ENCODE measurements at places on chromosomes 5 and 9.

DNA sequence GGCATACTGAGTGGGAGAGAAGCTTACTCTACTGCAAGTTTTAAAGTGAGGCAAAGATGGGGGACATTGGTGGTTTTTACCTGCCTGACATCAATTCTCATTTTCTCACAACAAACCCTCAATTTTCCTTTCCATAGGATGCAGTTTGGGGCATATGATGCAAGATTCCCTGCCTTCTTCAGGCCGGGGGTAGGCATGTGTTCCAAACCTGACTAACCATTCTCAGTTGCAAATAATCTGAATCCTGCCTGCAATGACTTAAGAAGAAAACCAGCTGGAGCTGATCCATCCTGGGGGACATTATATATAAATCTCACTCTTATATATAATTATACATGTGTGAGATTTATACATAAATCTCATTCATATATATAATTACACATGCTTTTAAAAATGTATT lies 223.6 kb upstream of the EFNA5 start:
- no peak for DNase-seq

- no peak for DNase-seq
Observed at GRCh38 chr5:166178411-166179080, 2112.9 kb upstream of the WWC1 start.

- no peak for DNase-seq
Observed at GRCh38 chr9:70581214-70581954, 166.9 kb upstream of the KLF9 start.

DNA sequence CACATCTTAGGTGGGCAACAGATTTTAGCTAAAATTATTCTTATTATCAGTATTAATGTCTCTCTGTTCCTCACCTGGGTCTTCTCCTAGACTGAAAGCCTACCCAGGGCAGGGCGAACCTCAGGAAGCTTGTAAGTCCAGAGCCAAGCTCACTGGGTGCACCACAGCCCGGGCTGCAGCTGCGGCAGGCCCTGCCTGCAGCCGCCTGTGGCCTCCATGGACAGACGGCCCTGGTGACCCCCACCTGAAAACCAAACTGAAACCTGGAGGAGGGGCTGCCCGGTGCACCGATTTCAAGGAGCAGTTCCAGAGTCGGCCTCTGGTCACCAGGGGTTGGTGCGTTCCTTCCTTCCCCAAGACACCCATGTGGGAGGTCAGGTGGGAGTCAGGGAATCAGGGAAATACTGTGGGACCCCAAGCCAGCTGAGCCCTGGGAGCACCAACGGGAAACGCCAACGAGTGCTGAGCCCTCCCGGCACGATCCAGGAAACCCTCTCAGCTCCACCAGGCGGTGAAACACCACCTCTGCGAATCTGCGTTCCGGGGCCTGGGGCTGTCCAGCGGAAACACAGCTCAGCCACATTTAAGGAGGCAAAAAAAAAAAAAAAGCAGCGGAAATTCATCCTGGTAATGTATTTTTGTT lies 68.6 kb upstream of the PPP1R26 start:
- no peak for DNase-seq

- DNase-seq = no peak
Observed at GRCh38 chr5:129830288-129830687, 74.0 kb upstream of the CHSY3 start.

GRCh38 chr9:137494104-137494544 lies 35.0 kb upstream of the NSMF start:
- DNase-seq = no peak

DNA sequence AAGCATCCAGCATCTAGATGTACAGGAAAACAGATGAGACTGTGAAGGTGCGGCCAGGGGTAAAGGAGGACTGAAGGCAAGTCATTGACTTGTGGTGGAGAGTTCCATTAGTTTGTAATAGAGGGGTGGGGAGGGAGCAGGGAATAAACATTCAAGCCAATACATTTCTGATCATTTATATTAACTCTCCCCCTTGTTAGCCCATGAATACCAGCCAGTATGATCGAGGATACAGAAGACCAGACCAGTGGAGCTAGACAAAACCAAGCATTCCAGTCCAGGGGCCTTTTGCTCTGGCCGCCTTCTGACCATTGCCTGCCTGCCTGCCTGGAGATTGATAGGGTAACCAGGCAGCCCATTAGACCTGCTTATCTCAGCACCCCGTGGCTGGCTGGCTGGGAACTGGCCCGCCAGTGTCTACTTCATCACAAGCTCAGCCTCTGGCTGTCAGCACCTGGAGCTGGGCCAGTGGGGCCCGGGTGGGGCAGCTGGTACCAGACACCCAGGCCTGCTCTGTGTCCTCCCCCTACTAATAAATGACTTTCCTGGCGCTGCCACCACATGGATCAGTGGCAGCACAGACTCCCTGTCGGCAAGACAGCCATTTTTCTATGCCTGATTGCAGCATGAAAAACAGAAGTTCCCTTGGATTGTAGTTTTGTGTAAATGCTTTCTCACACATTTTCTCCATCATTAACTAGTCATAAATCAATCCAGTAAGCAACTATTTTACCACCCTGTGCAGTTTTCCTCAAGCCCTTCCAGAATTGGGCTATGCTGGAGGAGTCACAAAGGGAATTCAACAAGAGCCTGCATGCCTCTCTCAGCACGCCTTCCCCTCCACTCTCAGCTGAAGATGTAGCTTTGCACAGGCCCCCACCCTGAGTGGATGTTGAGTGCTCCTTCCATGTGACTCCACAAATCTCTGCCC lies 181.3 kb downstream of the SNCAIP start:
- no peak for DNase-seq

- DNase-seq = peak; percentile 33
Observed at GRCh38 chr9:136629879-136630661, 32.6 kb upstream of the EGFL7 start.

DNA sequence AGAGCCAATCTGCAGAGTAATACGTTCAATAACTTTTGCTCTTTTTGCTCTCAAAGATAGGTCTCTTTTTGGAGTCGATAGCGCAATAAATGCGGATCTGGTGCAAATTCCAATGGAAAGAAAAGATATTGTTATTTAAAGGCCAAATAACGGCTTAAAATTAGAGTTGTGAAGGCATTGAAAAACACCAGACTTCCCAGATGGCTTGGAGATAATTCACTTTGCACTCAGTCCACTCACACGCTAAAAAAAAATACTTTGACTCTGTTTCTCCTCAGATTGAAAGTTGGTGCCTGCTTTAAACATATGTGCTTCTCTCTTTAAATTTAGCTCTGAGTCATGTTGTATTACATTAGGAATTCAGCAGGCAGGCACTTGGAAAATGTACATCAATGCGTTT lies 19.5 kb upstream of the MED27 start:
- no peak for DNase-seq

DNA sequence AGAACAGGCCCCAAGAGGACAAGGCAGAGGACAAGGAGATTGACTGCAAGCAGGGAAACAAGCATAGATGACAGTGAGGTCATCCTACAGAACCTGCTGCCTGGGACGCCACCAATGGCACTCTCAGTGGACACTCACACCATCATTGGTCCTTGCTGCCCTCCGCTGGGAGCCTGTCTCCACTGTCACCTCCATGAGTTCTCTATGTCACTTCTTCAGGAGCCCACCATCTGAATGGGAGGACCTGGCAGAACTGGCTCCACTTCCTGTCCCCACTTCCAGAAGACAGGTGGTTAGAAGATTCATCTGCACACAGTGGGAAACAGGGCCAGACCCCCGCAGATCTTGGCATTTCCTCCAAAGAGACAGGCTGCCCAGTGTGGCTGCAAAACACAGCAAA lies 188.9 kb downstream of the HSD17B3 start:
- DNase-seq = no peak

DNA sequence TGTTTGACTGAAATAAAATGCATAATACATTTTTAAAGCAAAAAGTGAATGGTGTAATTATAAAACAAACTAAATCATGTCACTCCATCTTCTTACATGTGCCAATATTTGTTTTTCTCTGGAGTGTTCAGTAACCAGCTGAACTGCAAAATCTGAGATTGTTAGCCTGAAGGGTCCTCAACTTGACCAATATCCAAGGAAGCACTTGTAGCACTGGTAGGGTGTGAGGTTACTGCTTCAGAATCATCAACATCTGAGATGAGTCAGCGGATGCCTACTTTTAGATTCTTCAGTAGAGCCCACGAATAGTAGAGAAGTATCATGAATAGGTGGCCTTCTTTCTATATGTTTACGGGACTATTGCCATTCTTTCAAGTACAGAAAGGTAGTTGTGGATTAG lies 226.7 kb downstream of the TLE4 start:
- DNase-seq = no peak

- DNase-seq = no peak
Observed at GRCh38 chr5:32279223-32279622, 33.5 kb downstream of the MTMR12 start.

DNA sequence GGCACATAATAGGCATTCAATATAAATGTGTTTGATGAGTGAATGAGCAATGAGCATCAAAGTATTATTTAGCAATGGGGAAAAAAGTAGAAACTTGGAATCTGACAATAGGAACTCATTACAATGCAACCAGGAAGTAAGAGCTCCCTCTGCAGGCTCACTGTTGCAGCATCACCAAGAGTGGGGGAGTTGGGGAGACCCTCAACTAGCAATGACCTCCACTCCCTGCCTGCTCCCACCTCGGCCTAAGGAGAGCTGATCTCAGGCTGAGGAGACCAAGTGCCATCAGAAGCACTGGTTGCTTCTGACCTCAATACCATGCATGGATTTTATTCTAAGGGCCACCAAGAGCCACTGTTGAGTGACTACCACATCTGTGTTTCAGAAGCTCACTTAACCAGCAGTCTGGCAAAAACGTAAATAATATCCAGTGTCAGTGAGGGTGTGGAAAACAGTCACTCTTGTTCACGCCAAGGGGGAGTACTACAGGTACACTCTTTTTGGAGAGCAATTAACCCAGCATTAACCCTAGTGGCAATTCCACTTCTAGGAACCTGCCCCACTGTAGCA lies 8.0 kb downstream of the VDAC1 start:
- DNase-seq = no peak

- no peak for DNase-seq
Observed at GRCh38 chr5:141402553-141403243, at the start of gene PCDHGA9. TSS of gene PCDHGA9 (plus strand) at chr5:141402778. CDS start at chr5:141402953, 175 bp downstream.

DNA sequence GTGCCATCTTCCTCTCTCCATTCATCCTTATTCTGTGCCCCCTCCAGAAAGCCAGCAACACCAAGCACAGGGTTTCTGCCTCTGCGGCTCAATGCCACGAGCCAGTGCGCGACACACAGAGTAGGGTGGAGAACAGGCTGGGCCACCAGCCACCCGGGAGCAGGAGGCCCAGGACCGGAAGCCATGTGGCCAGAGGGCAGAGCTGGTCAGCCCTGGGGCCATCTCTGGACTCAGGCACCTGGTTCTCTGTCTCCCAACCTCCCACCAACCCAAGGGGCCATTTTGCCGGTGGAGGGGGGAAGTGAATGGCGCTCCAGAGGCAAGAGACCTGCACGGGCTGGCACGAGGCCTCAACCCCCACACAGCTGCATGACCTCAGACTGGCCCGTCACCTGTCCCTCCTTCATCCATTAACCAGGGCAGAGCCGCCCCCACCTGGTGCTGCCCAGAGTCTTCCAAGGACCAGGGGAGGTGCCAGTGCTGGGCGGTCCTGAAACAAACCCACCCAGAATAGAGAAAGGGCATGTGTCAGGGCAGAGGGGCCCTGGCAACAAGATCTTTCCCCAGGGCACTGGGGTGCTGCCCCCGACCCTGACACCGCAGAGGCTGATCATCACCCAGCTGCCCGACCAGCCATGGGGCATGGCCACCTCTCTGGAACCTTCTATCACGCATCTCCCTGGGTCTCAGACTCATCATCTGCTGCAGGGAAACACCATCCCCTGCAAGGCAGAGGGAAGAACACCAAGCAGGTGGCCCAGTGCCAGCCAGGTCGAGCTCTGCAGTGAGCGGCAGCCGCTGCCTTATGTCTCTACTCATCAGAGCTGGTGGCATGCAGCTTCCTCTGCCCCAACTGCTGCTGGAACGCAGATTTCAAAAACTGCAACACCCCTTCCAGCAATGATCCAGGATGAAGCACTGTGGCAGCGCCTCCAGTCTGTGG lies 11.9 kb downstream of the VAV2 start:
- DNase-seq = no peak

- no peak for DNase-seq
Observed at GRCh38 chr9:126304971-126305320, 21.7 kb upstream of the MVB12B start.

- DNase-seq = no peak
Observed at GRCh38 chr5:54480296-54480695, 24.8 kb downstream of the HSPB3 start.

DNA sequence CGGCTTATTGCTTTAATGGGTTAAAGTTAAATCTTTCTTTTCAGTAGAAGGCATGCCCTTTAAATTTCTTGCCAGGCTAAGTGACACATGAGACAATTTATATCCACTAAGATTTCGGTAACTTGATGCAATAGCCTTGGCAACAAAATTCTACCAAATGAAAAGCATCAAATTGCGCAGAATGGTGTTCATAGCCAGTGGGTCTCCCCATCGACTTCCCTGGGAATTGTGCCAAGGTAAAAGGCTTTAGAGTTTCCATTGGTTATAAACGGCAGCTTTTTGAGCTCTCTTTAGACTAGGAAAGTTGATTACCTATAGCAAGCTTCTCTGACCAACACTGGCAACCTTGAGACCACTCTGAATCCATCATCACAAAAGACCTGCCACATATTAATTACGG lies 358.4 kb downstream of the ARRDC3 start:
- no peak for DNase-seq

DNA sequence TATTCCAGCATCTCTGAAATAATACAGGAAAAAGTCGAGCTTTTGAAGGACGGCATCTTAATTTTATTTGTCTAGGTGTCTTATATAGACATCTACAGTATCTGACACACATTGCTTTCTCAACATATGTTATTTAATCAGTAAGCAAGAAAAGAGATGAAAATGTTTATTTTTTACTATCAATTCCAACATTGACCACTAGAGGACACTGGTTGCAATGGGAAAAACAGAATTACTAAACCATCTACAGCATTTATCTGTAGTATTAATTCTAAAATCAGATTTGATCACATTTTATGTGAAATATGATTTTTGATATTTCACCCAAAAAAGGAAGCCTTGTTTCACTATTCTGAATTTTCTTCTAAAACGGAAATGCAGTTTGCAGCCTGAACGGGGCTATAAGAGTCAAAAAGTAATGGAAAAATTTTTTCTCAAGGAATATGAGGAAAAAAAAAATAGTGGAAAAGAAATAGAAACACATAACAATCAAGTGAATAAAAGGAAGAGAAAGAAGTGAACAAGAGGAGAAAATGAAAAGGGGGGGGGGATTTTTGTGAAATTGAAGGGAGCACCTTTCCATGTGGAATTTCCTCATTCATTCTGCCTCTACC lies 98.6 kb downstream of the OSTF1 start:
- DNase-seq = no peak

Data from activated T-cell treated with anti-CD3 and anti-CD28 coated beads for 24 hours (primary cell).